Esophagus mucosa (tissue), 1 donor: ENCODE measurements at places on chromosomes 16 and 17. TPM values are rescaled to one million over a fixed set of nuclear protein-coding genes. Genes with fewer than 3 reads are reported as not detected.
A peak's percentile ranks its signal among the peaks of the same experiment; 100 is the strongest.

DNA sequence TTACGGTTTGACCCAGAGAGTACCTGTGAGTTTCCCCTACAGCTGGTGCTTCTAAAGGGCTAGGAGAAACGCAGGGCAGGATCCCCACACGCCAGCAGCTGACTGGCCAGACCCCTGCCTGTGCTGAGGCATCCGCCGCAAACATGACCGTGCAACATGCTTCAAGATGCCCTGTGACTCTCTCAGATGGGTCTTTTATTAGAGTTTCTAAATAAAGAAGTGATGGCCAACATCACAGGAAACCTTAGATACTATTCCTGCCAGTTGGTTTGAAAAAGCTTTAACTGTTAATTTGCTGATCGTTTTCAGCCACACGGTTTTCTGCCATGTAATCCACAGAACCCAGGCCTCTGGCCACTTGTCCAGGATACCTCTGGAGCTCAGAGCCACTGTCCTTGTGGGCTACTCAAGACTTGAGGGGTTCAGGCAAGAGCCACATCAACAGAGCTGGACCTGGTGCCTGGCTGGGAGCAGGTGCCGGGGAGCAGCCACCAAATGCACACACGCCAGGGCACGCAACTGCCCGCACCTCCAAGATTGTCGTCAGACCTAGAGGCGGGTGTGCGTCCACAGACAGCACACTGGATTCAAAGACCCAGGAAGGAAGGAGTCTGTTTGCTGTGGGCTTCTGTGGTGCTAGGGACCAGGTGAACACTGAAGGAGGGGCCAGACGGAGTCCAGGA lies 118.4 kb downstream of the ZNF778 start:
- peak; percentile 9 for ATAC-seq

GRCh38 chr17:40468560-40468959 lies 25.3 kb downstream of the IGFBP4 start:
- no peak for ATAC-seq

The CCDC57 gene
- 23.2 TPM for total RNA-seq

- ATAC-seq: no peak
These were observed 9.7 kb downstream of the ACLY start for GRCh38 chr17:41909088-41909487.

DNA sequence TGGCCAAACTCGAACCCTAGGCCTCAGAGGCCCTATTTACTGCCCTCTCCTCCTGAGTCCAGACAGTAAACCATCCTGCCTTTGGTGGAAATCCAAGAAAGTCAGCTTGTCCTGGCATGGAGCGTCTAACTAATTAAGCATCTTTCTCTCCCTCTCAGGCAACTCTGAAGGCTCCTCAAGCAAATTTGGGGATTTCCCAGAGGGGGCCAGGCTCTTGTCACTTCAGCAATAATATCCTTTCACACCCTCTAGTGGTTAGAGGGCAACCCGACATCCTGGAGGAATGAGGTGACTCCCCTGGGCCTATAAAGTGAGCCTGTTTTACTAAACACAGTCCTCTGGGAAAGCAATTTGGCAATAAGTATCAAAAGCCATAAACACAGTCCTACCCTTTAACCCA lies 60.4 kb downstream of the NOG start:
- ATAC-seq: no peak

DNA sequence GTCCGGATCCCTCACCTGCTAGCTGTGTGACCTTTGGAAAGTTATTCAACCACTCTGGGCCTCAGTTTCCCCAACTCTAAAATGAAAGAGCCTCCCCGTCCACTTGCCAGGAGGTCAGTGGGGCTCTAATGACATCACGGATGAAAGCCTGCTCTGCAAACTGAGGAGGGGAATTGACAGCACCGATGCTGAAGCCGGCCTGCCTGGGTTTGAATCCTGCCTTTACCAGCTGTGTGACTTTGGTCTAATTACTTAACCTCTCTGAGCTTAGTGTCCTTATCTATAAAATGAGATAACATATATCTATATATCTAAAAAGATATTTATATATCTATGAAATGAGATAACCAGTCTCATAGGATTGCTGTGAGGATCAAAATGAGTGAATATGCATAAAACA lies 1.9 kb downstream of the STX1B start:
- no peak for ATAC-seq

GRCh38 chr16:1156055-1156982 lies 3.4 kb downstream of the CACNA1H start:
- no peak for ATAC-seq

The ADAM11 gene
- 0.96 TPM for total RNA-seq

- no peak for ATAC-seq
These were observed 108.6 kb downstream of the PRKCB start for GRCh38 chr16:23944381-23944780.

- ATAC-seq: no peak
These were observed 5.8 kb upstream of the SCN4A start for GRCh38 chr17:63978272-63979200.

The C17orf113 gene
- total RNA-seq: 0.48 TPM

The MSL1 gene
- 36.1 TPM for total RNA-seq

DNA sequence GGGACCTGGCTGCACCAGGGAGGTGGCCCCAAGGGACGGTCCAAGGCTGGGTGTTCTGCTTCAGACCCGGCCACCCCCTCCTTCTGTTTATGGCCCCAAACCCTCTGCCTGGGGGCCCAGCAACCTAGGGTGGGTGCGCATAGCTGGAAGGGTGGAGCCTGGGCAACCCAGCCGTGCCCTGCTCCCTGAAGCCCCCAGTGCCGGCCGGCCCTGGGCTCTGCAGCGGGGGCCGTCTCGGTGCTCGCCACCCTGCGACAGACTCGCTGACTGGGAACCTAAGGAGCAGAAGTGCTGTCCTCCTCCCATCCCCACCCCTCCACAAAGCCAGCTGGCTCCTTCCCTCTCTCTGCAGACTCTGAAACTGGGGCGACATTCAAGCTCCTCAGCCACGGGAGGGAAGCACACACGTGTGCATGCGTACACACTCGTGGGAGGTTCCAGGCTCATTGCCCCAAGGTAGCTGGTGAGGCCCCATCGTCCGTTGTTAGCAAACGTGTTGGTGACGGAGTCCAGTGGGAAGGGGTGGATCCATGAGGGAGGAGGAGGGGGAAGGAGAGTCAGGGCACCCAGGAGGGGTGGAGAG lies 43.4 kb downstream of the ENGASE start:
- ATAC-seq: no peak

DNA sequence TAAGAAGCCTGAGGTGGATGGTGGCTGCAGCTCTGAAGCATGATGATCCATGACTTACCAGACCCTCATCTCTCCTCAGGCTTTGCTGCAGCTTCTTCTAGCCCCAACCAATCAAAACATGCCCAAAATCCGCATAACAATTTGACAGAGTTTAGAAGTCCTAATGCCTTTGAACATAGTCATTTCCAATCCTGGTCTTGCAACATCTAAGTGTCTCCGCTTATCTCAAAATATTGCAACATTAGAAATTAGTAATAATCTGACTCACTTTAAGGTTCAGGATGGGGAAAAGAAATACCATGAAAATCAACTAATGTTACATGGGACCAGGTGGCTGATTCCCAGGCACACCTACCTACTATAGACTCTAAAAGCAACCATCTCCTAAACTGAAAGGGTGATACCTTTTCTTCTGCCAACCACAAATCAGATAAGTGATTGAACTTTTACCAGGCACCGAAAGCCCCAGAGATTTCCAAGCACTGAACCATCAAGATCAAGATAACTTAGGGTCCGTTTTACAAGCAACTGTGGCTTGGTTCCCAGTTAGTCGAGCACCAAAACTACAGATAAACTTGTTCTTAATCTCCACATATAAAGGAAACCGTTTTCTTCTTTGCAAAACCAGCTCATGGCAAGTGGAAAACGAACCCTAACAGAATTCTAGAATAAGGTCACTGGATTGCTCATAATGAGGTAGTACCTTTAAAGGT lies 14.0 kb downstream of the ERN1 start:
- peak; percentile 54 for ATAC-seq

GRCh38 chr16:24253192-24253591 lies 2.9 kb upstream of the CACNG3 start:
- peak; percentile 22 for ATAC-seq

DNA sequence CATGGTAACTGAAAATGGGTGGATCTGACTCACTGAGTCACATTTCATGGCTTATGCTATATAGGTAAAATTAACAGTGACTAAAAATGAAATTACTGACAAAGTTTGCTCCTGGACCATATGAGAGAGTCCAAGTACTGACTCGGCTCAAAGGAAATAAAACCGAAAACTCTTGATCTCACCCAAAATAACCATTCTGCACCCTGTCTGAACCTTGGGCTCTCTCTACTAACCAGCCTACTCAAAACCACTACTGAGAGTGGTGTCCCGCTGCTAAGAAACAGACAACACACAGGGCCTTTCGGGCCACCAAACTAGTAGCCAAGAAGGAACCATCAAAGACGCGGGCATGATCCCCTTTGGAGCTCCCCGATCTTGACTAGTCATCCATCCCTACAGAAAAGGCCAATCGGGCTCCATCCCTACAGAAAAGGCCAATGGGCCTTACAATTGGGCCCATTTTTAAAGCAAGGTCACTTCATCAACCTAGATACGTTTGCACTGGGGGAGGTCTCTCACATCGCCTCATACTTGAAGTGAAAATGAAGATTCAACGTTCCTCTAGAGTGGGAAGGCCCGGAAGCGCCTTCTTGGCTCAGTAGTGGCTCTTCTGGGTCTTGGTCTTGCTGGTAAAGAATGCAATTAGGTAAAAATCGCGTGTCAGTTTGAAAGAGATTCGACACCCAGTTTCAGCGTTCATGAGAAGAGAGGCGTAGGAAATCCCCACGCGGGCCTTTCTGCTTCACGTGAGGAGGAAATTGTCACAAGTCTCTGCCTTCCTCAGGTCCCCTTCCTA lies 720 bp upstream of the ZPBP2 start:
- ATAC-seq: no peak

DNA sequence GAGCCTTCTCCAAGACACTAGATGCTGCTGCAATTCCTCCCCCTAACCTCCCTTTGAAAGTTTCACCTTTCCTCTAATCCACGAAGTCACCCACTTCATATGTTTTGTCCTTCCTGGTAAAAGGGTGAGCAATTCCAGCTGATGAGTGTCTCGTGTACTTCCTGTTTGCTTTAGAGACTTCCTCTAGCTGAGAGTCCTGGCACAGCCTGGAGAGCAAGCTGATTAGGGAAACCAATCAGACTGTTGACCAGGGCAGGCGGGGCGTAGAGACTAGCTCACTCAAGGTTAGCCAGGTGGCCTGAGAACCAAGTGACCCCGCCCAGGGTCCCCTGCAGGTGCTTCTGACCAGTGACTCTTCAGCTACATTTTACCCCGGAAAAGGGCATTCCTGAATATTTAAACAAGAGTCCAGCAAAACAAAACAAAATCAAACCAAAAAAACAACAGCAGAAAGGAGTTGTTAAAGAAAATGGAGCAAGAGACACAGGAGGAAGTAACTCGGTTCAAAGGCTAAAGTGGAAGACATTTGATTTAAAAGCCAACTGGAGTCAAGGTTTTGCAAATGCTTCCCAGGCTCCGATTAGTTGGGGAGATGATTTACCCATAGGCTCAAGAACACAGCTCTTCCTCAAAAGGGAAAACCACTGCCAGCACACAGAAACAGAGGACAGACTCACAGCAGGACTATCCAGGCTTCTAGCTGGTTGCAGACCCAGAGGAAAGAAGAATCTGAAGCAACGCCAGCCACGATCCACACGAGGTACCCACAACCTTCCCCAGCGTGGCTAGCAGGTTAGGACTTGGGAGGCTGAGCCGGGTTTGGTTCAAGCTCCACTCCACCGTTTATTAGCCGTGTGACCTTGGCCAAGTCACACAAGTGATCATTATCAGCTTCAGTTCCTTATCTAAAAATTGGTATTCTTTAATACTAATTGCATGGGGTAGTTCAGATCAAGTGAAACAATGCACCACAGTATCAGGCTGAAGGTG lies 13.4 kb downstream of the HSPB9 start:
- peak; percentile 76 for ATAC-seq

DNA sequence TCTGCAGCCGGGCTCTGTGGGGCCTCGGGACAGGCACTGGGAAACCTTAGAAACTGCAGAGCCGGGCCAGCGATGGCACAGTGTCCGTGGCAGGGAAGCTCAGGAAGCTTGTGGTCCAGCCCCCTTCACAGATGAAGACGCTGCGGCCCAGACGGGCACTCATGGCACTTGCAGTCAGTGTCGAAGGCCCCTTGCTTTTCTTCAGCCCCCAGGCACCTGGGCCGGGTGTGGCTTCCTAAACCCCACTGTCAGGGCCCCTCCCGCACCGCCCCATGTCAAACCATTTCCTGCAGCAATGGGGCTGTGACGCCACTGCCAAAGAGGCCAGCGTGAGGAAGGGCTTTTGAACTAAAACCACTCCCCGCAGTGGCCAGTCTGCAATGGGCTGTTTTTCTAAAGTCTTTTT lies 164.0 kb downstream of the LAT start:
- peak; percentile 42 for ATAC-seq

The HCRT gene
- not detected for total RNA-seq

The STAT5A gene
- 6.9 TPM for total RNA-seq

GRCh38 chr17:73956595-73957465 lies 246.6 kb upstream of the RPL38 start:
- ATAC-seq: peak; percentile 80

- no peak for ATAC-seq
These were observed 300.1 kb downstream of the FOXL1 start for GRCh38 chr16:86878236-86879080.

DNA sequence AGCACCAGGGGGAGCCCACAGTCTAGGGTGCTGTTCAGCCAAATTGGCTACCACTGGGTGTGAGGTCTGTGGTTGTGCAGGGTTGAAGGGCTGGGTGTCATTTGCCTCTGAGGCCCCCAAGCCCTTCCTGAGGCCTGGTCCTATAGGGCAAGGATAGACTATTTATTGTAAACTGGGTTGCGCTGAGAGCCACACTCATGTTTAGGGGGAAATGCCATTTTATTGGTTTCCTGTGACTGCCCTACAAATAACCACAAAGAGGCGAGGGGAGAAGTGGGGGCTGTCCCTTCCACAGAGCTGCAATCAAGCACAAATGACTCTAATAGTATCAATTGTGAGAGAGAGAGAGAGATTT lies 3.6 kb upstream of the ZCCHC14 start:
- no peak for ATAC-seq

The RSAD1 gene
- total RNA-seq: 10.8 TPM

DNA sequence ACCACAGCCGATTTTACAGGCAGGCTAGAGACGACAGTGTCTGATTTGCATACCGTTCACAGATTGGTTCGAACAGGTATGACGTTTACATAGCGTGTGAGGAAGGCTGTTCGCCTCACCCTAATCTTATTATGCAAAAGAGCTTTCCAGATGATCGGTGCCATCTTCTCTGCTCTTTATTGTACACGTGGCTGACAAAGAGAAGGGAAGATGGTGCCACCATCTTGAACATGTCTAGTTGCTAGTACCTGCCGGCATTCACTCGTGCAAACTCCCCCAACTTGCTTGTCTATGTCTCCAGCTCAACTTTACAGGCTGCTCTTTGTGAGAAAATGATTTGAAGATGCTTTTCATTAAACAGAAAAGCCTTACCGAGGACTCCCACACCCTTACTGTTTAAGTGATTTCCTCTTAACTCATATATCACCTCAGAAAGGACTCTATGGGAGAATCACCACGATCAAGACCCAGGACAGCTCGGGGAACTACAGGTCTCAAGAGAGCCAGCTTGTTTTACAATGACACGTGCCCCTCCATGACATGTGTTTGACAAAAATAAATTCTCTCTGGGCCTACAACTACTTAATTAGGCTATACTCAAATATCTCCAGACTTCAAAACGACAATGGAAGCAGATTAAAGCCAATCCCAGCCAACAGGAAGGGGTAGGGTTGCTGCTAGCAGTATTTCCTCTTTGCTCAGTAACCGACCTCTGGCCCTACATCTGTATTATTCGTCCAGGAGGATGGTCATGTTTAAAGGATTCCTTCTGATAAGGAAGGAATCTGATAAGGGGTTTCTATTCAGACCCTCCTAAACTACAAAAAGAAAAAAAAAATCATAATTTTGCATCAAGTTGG lies 480.6 kb downstream of the TMEM114 start:
- no peak for ATAC-seq

The KRTAP3-1 gene
- not detected for total RNA-seq
